ENCODE measurements at places on chromosomes 13 and 19.

GRCh38 chr13:38862443-38862842 is 128.2 kb downstream of the STOML3 start:
- no peak for DNase-seq

- no peak for DNase-seq
These were observed 40.0 kb upstream of the GAS6 start for GRCh38 chr13:113903912-113904311.

- DNase-seq = no peak
These were observed 13.3 kb downstream of the KLF2 start for GRCh38 chr19:16337809-16338469.

DNA sequence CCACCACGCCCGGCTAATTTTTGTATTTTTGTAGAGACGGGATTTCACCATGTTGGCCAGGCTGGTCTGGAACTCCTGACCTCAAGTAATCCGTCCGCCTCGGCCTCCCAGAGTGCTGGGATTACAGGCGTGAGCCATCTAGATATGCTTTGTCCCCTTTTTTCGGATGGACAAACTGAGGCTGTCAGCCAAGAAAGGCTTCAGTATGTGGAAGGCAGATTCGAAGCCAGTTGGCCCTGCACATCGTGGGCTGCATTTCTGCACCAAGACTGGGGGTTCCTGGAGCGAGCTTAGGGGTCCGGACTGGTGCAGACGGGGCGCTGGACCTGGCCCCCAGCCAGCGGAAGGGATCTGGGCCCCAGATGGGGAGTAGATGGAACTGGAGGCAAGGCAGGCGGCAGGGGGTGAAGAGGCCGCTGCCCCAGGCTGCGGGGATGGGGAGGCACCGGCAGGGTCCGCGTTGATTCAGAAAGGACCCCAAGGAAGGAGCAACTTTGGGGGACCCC is 9.7 kb upstream of the JUND start:
- no peak for DNase-seq

GRCh38 chr19:15421721-15422260 is 3.0 kb upstream of the AKAP8L start:
- no peak for DNase-seq

DNA sequence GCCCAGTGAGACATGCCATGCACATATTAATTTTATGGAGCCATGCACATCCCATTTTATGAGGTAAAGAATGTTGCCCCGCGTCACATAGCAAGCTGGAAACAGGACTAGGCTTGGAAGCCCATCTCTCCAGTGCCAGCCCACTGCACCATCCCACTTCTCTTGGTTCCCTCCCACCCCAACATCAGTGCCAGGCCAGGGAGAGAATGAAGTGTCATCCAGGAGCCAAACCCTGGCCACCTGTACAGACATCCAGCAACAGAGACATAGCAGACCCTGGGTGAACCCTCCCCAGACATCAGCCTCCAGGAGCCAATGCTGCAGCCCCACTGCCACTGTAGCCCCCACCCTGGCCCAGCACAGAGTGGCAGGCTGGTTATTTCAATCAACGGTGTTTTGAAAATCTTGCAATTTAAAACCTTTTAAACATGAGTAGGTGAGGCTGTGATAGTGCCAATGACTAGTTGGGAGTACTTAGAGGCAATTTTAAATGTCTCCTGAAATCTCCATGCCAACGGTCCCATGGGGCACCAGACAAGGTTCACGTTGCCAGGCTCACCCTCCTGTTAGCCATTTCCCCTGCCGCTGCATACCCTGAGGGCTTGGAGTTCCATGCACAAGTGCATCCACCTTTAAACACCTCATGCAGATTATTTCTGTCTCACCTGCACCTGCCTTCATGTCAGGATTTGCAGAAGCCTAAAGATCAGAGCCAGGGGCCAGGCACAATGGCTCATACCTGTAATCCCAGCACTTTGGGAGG is 34.7 kb downstream of the VSTM2B start:
- no peak for DNase-seq

DNA sequence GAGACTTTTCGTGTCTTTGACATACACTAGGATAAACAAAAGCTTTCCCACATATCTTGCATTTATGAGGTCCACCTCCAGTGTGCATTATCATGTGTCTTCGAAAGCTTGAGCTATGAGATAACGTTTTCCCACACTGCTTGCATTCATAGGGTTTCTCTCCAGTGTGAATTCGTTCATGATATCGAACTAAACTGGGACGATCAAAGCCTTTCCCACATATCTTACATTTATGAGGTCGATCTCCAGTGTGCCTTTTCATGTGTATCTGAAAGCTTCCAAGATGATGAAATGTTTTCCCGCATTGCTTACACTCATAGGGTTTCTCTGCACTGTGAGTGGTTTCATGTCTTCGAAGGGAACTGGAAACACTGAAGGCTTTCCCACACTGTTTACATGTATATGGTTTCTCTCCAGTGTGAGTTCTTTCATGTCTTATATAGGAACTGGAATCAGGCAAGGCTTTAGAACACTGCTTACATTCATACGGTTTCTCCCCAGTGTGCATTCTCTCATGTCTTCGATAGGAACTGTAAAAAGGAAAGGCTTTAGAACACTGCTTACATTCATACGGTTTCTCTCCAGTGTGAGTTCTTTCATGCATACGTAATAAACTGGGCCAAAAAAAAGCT is 14.5 kb downstream of the ZNF563 start:
- DNase-seq = no peak

DNA sequence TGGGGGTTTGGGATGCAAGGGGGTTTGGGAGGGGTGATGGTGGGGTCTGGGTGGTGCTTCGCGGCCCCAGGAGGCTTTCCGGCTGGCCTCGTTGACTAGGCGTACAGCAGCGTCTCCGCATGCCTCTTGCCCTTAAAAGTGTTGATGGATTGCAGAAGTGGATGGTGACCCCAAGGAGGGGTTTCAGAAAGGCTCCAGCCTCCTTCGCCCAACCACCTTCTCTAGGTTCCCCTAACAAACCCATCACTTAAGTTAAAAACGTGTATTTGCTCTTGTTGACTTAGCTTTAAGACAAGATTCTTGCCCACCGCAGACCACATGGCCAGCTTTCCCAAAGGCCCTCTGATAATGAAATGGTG is 8.1 kb upstream of the TSHZ3 start:
- no peak for DNase-seq

GRCh38 chr19:47863514-47863936 is 4.5 kb downstream of the TPRX2 start:
- peak; percentile 66 for DNase-seq

DNA sequence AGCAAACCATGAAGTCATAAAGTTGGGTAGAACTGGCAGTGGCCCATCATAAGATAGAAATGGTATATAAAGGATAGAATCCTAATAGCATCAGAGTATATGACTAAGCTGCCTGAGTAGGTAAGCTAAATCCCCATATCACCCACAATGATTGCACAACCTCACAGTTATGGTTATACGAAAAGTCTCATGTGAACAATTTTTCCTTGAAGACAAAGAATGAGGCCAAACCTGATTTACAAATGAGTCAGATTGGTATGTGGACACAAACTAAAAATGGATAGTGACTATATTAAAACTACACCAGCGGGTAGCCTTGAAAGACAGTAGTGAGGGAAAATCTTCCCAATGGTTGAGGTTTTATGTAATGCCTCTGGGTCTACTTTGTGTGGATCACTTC is 40.9 kb upstream of the UFM1 start:
- DNase-seq = no peak

DNA sequence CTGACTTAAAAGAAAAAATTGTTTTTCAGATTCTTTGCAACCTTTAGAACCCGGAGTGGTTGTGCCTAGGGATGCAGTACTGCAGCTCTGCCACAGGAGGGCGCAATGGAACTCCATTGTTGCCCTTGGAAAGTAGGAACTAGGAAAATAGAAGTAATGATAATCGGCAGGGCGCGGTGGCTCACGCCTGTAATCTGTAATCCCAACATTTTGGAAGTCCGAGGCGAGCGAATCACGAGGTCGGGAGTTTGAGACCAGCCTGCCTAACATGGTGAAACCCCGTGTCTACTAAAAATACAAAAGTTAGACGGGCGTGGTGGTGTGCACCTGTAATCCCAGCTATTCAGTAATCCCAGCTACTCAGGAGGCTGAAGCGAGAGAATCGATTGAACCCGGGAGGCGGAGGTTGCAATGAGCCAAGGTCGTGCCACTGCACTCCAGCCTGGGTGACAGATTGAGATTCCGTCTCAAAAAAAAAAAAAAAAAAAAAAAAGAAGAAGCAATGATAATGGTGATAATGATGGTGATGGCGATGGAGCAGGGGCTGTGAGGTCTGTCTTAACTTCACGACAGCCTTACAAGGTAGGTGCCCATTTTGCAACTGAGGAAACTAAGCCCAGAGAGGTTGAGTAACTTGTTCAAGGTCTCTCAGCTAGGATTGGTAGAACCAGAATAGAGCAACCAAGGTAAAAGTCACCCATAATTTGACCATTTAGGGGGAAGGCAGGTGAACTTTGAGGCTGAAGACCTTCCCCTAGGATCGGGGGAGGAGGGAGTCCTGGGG is 5.5 kb upstream of the ADAMTS10 start:
- no peak for DNase-seq

DNA sequence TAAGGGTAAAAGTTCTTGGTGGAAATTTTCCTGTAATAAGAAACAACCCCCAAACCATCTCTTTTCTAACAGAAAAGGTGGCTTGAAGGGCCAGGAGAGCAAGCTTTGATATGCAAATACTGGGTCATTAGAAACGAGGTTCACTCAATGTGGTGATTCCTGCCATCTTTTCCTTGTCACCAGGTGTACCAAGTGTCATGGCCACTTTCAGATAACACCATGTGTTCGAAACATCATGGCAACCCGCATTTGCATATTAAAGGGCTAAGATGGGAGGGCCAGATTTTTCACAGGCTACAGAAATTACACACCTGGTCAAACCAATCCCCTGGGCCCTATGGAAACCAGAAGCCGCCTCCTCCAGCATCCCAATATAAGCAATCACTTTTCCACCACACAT is 15.3 kb downstream of the LGALS16 start:
- DNase-seq = no peak

DNA sequence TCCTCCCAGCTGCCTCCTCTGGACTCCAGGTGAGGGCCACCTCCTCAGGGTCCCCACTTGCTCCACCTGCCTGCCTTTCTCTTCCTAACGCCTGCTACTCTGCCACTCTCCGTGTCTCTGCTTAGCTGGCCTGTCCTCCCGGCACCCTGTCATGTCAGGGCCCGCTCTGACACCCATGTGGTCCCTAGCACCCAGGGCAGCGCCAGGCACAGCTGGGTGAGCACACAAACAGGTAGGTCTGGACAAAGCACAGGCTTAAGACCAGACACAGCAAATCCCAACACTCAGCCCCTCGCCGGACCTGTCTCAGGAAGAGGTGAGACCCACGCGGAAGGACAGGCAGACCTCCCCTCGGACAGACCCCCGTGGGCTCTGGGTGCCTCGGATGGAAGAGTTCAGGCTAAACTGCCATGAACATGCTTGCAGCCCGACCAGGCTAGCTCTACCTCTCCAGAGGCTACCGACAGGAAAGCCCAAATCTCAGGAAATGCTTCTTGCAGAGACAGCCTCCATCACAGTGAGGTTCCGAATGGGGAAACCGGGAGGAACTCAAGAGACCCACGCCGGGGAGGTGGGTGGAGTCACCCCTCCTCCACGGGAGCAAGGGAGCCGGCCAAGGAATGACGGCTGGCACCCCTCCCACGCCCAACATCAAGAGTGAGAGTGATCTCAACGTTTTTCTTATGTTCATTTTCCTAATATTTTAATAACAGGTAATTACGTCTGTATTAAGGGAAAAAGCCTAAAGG is 12.5 kb downstream of the ZNF787 start:
- DNase-seq = no peak

DNA sequence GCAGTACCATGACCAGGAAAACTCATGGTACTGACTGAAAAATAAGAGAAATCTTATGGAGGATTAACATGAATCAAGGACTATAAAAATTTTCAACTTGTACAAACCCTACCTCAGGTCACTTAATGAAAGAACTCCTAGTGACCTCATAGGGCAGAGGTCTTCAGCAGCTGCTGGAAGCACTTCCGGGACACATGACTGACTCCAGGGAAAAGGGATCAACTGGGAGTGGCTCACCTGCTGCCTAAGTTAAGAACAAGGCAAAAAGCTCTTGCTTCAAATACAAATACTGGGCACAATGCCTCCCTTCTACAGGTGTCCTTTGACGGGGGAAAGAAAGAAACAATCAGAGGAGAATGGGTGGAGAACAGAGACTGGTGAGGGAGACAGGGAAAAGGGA is 18.6 kb downstream of the DOCK9 start:
- DNase-seq = no peak

Measured in right renal pelvis (tissue), 4 donors.